ENCODE measurements at places on chromosomes 6 and 20. TPM values are rescaled to one million over a fixed set of nuclear protein-coding genes. Genes with fewer than 3 reads are reported as not detected.

DNA sequence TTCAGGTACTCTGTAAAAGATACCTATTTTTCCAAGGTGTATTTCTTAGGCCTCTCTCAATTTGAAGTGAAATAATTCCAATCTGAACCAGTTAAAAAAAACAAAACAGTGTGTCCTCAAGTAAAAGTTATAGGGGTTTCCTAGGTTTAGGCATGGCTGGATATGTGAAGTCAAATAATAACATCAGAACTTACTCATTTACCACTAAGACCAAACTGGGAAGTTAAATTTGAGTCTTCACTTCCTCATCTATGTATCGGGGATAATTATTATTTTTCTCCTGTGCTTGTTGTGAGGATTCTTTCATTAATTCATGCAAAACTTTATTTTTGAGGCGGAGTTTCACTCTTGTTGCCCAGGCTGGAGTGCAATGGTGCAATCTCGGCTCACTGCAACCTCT lies 86.2 kb upstream of the PTPRK start:
- no peak for DNase-seq

DNA sequence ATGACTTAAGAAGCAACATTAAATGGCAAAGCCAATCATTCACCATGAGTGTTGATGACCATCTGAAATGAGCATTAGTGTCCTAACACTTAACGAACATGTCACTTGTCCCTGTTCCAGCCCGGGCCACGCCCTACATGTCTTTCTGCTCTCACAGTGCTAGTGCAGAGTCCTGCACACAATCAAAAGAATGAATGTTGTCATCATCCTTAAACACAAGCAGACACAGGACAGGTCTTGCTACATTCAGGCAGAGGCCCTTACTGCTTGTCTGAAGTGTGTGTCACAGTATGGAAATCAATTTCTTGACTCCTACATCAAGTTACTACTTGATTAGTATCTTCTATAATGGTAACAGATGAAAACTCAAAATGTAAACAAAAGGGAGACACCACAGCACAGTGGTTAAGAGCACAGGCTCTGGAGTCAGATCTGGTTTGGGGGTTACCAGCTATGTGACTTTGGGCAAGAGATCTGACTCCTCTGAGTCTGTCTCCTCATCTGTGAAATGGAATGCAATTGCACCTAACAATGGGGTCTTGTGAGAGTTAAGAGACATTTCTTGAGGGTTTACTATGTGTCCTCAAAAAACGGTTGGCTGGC lies 17.4 kb downstream of the UBE2V1 start:
- DNase-seq, result no peak

- DNase-seq, result peak; percentile 98
Measured at GRCh38 chr6:18122128-18123093, at the start of gene NHLRC1. Gene NHLRC1, minus strand, starts transcription at chr6:18122677. Its CDS starts 71 bp downstream, at chr6:18122606.

DNA sequence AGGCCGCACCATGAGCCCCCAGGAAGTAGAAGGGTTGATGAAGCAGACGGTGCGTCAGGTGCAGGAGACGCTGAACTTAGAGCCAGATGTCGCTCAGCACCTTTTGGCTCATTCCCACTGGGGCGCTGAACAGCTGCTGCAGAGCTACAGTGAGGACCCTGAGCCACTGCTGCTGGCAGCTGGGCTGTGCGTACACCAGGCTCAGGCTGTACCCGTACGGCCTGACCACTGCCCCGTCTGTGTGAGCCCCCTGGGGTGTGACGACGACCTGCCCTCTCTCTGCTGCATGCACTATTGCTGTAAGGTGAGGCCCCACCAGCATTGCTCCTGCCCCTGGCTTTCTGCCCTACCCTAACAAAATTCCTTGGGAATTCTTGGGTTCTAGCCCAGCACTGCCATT lies 13.1 kb downstream of the DNPH1 start:
- DNase-seq, result no peak

DNA sequence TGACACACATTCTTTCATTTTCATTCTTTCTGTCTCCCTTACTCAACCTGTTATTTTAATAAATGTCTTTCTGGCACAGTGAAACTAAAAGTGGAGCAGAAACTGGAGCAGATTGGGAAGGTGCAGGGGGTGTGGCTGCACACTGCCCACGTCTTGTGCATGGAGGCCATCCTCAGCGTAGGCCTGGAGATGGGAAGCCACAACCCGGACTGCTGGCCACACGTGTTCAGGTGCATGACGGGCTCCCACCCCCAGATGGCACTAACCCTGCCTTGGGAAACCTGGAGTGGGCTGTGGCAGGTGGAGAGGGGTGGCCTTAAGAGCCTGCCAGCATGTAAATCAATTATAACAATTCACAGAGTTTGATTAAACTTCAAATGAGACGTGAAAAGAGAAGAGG lies 71.4 kb upstream of the PBOV1 start:
- DNase-seq, result no peak

- DNase-seq, result no peak
Measured at GRCh38 chr6:42693725-42694323, 28.6 kb downstream of the PRPH2 start.

- DNase-seq, result no peak
Measured at GRCh38 chr6:39366931-39367618, 44.6 kb upstream of the KCNK16 start.

Gene SLC12A5
- total RNA-seq, result not detected

Gene MRAP2
- 3.7 TPM for total RNA-seq

Gene DNMT3B
- total RNA-seq, result 0.56 TPM

Gene SNTA1
- total RNA-seq, result 40.1 TPM

Gene HUS1B
- total RNA-seq, result 1.6 TPM
